ENCODE measurements at places on chromosomes 12 and 14.

DNA sequence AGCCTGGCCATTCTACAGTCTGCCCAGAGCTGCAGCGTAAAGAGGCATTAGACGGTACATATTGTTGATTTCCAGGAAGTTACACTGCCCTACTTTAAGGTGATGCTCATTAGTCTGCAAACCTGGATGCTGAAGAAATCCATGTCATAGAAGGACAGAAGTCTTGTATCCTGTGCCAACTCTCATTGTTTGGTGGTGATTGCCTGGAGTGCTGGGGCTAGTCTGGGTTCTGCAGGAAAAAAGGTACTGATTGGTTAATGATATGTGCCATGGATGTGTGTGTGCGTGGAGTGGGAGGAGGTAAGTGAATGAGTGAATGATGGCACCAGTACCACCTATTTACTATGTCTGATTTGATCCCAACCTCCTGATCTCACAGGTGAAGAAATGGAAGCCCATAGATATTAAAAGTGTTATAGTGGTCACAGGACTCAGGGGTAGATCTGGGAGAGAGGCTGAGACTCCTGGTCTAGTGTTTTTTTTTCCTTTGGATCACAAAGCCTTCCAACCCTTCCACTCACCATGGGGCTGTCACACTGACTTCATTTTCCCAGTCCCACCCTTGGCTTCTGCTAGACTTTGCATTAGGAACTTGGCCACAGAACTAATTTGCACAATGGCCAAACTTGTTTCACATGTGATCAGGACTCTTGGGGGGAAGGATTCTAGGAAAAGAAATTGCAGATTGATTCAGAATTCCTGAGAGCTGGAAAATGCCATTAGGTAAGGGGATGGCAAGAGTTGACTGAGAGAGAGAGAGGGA is 96.1 kb downstream of the TMX1 start:
- DNase-seq, result no peak

DNA sequence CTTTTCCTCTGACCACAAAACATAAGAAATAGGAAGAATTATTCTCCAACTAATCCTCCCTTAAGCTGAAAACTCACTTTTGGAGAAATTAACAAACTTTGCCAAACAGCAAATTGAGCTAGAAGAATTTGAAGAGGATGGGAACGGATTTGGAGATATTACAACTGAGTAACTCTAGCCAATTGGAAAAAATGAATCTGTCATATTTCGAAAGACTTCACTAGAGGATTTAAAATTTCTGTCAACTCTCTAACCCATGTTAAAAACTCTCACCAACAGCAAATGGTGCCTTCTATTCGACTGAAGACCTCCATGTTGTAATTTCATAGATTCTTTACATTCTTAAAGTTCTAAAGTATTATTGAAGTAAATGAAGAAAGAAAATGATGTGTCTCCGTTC is 414.2 kb downstream of the RMST start:
- no peak for DNase-seq

DNA sequence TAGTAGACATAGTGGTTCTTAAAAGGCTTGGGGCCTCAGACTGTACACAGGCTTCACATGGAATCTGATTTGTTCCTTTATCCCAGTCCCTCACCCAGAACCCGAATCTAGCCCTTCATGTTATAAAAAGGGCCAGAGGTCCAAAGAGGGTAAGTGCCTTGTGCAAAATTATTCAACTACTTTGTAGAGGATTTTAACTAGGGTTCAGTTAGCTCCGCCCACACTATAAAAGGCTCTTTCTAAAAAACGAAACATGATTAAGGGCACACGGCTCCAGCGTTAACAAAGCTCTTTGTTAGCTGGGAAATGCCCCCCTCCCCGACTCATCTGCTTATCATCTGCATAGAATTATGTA is 3.2 kb upstream of the SOCS2 start:
- DNase-seq, result no peak

- DNase-seq, result no peak
Observed at GRCh38 chr12:124790650-124791400, 72.8 kb downstream of the SCARB1 start.

GRCh38 chr14:42001431-42001830 is 394.8 kb downstream of the LRFN5 start:
- no peak for DNase-seq

DNA sequence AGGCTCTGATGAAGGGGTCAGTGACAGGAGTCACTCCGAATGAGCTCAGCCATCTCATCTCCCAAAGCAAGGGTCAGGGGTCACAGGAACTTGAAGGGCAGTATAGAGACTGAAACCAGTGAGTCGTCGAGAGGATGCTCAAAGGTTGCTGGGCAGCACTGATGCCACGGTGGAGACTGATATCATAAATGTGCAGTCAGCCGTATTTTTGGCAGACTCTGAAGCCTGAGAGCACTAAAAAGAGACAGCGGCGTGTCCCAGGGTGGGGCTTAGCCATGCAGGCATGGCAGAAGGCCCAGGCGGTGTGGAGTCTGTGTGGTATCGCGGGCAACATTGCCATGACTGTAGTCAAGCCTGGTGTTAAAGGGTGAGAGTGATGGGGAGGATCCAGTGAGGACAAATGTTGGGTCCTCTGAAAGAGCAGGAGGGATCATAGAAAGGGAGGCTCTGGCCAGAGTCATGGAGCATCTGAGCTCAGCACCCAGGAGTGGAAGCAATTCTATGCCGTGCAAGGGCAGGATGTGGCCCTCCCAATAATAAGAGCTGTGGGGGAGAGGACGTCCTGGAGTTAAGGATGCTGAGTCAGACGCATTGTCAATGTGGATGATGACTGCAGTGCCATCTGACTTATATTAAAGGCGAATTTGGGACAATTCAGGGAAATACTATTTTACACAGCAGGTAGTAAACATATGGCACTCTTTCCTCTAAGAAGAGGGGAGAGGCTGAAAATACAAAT is 241.2 kb upstream of the FKBP4 start:
- no peak for DNase-seq

DNA sequence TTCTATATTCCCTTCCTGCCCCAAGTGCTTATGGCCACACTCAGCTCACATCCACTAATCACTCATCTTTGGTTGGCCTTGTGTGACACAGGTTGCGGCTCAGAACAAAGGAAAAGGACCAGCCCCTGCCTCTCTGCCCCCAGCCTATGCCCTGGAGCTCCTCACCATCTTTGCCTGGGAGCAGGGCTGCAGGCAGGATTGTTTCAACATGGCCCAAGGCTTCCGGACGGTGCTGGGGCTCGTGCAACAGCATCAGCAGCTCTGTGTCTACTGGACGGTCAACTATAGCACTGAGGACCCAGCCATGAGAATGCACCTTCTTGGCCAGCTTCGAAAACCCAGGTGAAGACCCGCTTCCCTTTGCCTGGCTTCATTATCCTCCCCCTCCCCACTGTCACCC is 15.8 kb upstream of the OAS2 start:
- no peak for DNase-seq

DNA sequence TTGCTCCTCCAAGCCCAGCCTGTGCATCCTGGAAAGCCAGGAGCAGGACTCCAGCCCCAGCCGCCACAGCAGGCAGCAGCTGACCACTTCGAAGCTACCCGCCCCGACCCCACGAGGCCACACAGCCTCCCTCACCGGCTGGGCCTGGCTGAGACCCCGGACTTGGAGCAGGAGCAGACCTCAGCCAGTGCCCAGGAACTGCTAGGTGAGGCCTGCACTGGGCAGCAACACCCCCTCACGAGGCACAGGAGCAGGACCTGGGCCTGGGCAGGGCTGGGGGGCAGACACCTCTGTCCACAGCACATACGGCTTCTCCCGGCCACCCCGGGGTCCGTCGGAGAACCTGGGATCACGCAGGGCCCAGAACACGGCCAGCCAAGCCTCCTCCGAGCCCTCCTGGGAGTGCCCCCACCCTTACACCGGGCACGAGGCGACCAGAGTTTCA is 137.4 kb upstream of the C14orf180 start:
- DNase-seq, result no peak

- no peak for DNase-seq
Observed at GRCh38 chr14:103031956-103032355, 25.4 kb downstream of the CDC42BPB start.

- no peak for DNase-seq
Observed at GRCh38 chr14:90184094-90184493, 72.3 kb upstream of the PSMC1 start.

GRCh38 chr12:61213646-61214045 is 1046.6 kb upstream of the USP15 start:
- DNase-seq, result no peak

- DNase-seq, result no peak
Observed at GRCh38 chr14:62126879-62127478, 364.8 kb downstream of the SNAPC1 start.

DNA sequence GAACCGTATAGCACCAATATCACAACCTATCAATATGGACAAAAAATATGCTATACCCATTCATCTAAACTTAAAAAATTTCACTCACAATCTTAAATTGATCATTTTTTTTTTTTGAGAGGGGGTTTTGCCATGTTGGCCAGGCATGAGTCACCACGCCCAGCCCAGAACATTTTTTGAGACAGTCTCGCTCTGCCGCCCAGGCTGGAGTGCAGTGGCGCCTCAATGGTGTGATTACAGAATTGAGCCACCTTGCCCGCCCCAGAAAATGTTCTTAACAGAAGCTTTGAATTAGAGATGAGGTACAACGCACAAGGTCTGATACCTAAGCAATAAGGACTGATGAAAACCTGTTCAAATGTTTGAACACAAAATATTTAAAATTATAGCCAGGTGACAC is 15.8 kb upstream of the ATP5F1B start:
- DNase-seq, result no peak

DNA sequence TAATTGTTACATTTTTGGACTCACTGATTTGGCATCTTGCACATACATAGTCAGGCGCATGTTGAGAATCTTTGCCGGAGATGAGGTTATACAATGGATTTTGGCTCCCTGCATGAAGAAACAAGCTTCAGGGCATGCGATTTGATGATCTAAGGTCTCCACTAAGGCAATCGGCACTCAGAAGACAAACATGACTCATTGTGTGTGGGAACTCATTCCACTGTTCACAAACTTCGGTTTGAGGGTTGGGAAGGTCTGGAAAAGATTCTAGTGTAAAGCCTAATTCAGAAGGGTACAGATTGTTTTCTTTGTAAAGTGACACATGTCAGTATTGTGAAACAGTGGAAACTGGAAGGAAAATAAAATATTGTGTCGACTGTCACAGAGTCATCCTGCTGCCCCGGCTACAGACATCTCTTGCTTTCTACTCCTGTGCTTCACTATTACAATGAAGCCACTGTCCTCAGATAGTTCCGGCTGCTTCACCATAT is 192.6 kb upstream of the HMGA2 start:
- DNase-seq, result no peak

DNA sequence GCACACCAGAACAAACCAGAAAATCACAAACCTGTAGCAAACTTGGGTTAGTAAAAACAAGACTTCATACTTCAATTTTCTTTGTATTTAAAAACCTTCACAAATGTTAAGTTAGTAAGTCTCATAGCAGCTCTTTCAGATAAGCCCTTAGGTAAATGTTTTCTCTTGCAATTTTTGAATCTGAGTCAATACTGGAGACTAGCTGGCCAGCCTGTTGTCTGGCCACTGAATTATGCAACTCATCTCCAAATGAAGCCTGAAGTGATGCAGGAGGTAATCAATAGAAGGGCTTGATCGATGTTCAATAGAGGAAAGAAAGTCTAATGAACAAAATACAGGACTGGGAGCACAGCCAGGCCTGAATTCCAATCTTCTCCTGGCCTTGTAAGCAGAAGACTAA is 465.2 kb downstream of the LRIG3 start:
- DNase-seq, result no peak

GRCh38 chr14:75976826-75977581 is 4.8 kb downstream of the TGFB3 start:
- no peak for DNase-seq

GRCh38 chr12:113194971-113195391 is 9.5 kb downstream of the RITA1 start:
- no peak for DNase-seq

- no peak for DNase-seq
Observed at GRCh38 chr12:78115889-78116288, 285.2 kb downstream of the NAV3 start.

GRCh38 chr14:79101388-79101787 is 931.2 kb downstream of the NRXN3 start:
- DNase-seq, result no peak

DNA sequence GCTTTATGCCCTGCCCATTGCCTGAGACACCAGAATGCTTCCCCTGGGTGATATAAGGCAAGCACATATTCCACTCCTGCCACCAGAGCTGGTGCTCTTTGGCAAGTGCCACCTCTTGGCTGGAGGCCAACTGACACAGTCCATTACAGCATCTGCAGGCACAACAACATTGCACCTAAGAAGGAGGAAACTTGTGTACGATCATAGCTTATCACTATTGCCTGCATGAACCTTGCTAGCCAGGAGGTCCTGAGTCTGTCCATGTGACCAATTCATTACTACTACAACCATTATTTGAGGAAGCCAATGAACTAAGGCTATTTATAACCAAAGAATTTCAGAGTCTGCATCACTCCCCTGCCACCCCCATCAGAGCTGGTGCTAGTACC is 119.8 kb upstream of the SCAF11 start:
- no peak for DNase-seq

DNA sequence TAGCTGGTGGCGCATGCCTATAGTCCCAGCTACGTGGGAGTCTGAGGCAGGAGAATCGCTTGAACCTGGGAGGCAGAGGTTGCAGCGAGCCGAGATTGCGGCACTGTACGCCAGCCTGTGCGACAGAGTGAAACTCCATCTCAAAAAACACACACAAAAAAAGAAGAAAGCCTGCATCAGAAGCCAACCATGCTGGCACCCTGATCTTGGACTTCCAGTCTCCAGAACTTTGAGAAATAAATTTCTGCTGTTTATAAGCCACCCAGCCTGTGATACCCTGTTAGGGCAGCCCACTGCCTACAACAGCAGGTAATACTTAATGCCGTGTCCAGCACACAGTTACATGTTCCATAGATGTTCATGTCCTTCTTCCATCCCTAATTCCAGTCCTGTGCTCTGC is 62.7 kb downstream of the NDUFA12 start:
- no peak for DNase-seq

GRCh38 chr12:19886065-19886464 is 446.8 kb downstream of the AEBP2 start:
- no peak for DNase-seq

DNA sequence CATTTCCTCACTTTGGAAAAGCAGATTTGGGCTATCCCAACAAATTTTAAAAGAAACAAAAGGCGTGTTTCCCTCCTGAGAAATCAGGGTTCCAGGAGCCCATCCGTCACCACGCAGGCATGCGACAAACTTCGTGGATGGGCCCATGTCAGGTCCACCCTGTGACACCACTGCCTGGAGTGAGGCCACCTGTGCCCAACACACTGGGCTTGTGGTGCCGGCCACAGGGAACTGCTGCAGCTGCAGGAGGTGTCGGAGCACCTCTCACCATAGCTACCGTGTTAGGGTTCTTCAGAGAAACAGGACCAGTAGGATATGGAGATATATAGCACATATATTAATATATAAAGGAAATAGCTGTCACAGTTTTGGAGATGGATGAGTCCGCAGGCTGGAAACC is 53.0 kb upstream of the BCL11B start:
- no peak for DNase-seq
